T-helper 1 cell (primary cell): ENCODE measurements at places on chromosomes 12 and 14.

GRCh38 chr14:25006961-25007795, 42.8 kb downstream of the STXBP6 start:
- no peak for DNase-seq

DNA sequence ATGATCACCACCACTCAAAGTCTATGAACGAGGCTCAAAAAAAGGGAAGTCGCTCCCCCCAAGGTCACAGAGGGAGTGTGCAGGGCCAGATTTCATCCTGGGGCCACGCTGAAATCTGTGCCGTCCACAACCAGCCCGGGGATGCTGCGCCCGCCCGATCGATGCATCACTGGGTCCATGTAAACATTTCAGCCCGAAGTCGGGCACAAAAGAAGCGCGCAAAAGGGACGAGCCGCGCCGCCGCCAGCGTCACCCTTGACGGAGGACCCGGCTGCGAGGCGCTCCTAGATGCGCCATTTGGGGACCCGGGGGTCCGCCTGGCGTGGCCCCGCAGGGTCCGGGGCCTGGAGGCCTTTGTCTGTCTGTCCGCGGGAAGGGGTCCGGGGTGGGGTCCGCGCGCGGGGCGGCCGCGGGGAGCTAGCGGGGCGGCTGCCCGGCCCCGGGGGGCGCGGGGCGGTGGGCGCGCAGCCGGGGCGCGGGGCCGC, 503 bp downstream of the FBXO21 start:
- peak; percentile 22 for DNase-seq

DNA sequence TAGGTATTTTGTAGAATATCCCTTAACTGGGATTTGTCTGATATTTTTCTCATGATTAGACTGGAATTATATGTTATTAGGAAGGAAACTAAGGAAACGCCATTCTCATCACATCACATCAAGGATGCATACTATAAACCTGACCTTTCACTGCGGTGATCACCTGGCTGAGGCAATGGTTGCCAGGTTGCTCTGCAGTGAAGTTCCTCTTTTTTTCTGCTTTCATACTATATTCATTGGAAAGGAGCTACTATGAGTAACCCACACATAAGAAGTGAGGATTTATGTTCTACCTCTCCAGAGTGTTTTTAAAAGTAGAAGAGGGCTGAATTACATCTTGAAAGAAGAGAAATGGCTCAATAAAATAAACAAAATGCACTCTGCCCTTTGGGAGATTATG, 31.0 kb upstream of the GRIP1 start:
- no peak for DNase-seq

GRCh38 chr14:104171895-104172294, 33.5 kb downstream of the KIF26A start:
- DNase-seq, result no peak

- no peak for DNase-seq
Measured at GRCh38 chr12:29589286-29589820, 91.9 kb upstream of the OVCH1 start.

GRCh38 chr12:11553871-11554533, 95.5 kb upstream of the ETV6 start:
- no peak for DNase-seq

DNA sequence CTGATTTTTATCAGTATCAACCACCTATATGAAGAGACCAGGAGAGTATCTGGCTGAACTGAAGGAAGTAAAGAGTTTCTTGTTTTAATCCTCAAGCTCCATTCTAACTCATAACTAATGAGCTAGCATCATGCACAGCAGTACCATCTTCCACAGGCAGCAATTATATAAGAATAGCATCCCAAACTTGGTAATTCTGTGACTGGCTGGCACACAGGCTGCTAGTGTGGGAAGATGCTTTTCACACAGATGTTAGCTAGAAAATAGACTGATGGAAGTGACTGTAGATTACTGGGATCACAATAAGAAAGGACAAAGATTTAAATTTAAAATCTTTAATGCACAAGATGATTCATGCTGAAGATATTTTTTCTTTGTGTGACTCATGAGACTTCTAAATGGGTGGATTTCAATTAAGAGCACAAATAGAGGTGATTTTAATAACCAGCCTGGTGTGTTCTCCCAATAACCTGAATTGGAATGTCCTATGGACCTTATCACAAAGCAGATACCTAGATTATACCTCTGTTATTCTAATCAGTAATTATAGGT, 417.7 kb upstream of the ATXN7L3B start:
- no peak for DNase-seq

GRCh38 chr12:90690120-90690519, 264.9 kb downstream of the CCER1 start:
- no peak for DNase-seq

DNA sequence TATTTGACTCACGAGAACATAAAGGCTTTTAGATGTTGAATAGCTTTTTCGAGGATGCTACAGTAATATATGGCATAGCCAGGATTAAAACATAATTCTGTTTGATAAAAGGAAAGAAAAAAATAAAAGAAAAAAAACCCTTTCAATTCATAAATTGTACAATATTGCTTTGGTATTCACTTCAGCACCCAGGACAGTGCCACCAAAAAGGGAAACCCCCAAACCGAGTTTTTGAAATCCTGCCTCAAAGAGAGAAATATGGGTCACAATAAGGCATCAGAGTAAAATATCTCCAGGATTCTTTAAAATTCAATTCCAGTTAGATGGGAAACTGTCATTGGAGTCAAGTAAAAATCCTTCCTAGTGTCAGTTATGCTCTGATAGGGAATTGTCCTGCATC, 551.2 kb upstream of the SEL1L start:
- no peak for DNase-seq

DNA sequence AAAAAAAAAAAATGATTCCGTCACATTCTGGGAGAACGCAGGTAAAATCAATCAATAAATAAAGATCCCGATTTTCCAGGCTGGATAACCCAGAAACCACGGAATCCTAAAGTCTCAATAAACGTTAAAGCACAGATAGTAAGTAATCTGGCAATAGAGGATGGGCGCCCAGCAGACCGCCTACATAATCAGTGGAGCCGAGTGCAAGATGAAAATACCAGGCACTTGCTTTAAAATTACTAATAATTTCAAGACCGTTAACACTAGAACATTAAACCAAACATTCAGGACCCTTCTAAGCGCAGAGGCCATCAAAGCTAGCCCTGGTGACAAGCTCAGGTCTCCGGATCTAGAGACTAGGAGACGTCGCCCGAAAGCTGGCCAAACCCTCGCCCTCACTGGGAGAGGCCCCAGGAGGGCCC, 1.2 kb upstream of the DCAF11 start:
- no peak for DNase-seq

GRCh38 chr14:23365036-23365731, at the start of gene EFS:
EFS (minus strand) TSS chr14:23365172; CDS start chr14:23365025, 147 bp downstream.
- no peak for DNase-seq

GRCh38 chr12:69645031-69645430, 34.3 kb upstream of the LRRC10 start:
- no peak for DNase-seq

DNA sequence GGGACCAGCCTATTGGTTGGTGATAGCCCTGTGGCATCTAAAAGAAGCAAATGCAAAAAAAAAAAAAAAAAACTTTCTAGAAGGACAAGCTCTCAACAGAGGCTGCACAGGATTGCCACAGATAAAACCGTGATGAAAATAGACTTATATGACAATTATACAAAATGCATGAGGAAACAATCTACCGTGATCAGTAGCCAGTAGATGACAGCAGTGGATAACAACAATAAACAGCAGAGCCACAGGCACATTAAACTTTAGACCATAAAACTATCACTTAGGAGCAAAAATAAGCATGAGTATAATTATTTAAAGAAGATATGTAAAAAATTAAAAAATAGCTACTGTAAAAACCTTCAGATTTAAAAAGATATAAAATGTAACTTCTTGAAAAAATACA, 183.5 kb upstream of the ABCD2 start:
- DNase-seq, result no peak

GRCh38 chr12:24280056-24280842, 330.8 kb upstream of the SOX5 start:
- DNase-seq, result no peak

DNA sequence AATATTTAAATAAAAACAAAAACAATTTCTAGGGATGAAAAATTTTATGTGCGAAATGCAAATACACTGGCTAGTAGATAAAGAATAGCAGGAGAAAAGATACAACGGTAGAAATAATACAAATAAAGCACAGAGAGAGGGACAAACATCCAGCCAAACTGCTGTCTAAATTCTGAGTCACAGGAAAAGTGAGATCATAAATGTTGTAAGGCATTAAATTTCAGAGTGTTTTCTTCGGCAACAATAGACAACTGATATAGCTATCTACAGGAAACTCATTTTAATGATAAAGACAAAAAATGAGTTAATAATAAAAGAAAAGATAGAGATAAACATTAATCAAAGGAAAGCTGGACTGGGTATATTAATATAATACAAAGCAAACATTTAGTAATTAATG, 122.2 kb downstream of the NTS start:
- no peak for DNase-seq

DNA sequence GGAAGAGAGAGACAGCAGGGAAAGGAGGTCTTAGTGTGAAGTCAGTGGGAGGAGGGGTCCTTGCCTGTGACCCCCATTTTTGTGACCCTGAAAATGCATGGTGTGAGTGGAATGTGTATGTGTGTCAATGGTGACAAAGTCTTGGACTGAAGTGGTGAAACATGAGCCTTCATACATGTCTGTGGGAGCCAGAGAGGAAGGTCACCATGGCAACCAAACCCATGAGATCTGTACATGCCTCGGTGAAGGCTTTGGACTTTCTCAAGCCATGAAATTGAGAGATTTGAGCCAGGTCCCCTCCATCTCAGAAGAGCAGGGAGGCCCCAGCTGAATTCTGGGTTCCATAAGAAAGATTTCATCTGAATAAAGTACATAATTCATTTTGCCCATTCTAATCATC, 108.7 kb downstream of the TTC8 start:
- DNase-seq, result no peak

- no peak for DNase-seq
Measured at GRCh38 chr14:103045371-103045869, 11.9 kb downstream of the CDC42BPB start.

- DNase-seq, result no peak
Measured at GRCh38 chr12:10363914-10364814, 25.7 kb downstream of the KLRK1 start.

- no peak for DNase-seq
Measured at GRCh38 chr14:82080370-82080769, 546.7 kb upstream of the SEL1L start.

DNA sequence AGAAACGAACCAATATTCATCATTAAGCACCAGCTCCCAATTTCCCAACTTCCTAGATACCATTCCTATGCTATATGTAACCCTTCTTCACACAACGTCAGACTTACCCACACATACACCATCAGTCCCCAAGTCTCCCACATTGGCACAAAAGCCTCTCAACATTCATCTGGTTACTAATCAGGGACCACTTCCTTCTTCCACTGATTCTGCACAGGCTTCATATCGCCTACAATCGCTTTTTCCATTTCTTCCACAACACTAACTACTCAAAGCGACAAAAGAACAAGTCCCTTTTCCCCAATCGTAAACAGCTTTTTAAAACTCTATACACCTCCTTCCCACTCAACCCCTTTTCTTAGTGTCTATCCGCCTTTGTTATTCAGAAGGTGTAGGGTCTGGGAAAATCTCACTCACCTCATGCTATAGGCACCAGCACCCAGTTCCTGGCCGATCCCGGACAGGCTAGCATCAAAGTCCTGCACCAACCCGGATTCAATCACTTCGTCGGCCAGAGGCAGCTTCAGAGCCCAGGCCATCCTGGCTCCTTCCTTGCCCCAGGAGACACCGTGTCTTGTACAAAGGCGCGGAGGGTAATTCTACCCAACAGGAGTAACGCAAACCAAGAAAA, 936 bp downstream of the TFCP2 start:
- DNase-seq, result no peak

DNA sequence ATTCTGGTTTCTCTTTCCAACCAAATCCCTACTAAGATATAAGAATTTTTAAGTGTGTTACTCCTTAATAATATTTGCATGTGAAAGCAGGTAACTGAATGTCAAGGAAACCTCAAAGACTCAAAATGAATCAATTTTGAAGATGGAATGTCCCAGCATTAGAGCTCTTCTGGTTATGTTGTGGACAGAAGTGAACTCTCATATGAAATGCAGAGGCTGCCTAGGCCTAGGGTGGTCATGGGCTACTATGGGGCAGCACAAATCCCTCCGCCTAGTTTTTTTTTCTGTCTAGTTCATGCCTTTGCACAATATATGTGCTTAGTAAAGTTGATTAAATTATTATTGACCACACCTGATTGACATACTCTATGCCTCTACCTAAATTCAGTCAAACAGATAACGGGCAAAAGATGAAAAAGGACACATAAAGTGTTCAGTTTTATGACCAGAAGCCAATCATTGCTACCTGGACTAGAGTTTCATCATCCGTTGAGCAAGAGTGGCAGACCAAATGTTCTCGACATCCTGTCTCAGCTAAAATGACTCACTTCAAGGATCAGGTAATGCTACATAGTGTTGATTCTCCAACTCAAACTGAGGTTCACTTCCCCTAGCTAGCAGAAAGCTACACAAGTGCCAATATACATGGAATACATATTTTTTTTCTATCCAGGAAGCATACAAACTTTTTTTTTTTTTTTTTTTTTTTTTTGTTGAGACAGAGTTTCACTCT, 1211.4 kb downstream of the VRK1 start:
- no peak for DNase-seq

GRCh38 chr14:92323916-92324818, 1.2 kb downstream of the SLC24A4 start:
- DNase-seq, result no peak

DNA sequence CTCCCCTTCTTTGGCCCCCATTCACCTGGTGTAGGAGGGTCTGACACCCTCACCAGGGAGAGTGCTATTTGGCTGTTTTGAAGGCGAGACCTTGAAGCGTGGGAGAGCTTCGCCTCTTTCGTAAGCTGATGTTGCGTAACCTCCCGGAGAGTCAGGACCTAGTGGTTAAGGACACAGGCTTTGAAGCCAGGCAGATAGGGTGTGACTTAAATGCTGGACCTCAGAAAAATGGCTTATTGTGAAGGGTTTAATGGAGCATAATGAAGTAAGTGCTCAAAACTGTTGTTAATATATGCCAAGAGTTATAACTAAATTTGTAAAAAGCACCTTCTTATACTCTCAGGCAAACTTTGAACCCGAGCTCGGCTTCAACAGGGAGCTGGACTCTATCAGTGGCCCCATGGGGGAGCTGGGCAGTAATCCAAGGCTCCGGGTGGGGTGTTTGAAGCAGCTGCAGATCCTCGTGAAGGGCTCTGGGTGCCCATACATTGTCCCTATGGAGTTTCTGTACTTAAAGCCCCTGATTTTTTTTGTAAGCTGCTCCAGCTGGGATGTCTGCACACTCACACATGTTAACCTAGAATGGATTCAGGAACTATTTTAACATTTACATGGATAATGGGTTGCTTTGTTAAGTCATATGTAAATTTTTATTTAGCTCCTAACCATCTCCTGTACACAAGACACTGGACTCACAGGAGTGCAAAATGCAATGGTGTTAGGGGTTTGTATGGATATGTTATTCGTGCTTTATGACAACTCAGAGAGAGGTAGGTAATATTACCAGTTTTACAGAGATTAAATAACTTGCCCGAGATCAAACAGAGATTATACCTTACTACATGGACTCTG, 26.0 kb downstream of the PPFIBP1 start:
- DNase-seq, result no peak

- no peak for DNase-seq
Measured at GRCh38 chr14:103816991-103817390, 30.4 kb downstream of the PPP1R13B start.

- DNase-seq, result no peak
Measured at GRCh38 chr12:116074686-116075085, 202.8 kb downstream of the MED13L start.
